T-helper 22 cell (primary cell): ENCODE measurements at places on chromosomes 16 and 17.

DNA sequence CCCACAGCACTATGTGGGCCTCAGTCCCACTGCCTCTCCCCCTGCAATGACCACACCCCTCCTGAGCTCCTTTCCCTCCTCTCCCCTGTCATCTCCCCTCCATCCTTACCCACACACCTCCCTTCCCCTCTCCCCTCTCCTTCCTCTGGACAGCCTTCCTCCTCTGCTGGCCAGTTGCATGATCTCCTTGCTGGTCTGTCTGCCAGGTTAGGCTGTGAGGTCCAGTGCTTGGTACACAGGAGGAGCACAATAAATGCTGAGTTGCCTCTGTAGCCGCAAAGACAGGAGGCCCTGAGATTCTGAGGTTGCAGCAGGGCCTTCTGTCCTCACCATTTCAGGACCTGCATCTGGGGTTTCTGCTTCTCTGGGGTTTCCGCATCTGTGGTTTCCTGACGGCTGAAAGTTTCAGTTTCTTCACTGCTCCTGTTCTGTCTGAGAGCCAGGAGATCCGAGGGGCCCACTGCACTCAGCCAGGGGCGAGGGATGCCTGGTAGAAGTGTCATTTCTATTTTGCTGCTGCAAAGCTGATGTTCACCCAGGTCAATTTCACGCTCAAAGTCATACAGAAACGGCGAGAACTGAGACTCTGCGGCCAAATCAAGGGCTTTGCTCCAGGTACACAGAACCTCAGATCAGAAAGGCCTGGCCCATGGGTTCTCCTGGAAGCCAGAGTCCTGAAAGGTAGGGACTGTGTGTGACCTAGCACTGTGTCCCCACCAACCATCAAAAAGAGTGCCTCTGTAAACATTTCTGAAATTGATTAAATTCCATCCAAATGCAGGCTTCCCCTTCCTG, 4.6 kb upstream of the SLC12A3 start:
- DNase-seq: no peak

DNA sequence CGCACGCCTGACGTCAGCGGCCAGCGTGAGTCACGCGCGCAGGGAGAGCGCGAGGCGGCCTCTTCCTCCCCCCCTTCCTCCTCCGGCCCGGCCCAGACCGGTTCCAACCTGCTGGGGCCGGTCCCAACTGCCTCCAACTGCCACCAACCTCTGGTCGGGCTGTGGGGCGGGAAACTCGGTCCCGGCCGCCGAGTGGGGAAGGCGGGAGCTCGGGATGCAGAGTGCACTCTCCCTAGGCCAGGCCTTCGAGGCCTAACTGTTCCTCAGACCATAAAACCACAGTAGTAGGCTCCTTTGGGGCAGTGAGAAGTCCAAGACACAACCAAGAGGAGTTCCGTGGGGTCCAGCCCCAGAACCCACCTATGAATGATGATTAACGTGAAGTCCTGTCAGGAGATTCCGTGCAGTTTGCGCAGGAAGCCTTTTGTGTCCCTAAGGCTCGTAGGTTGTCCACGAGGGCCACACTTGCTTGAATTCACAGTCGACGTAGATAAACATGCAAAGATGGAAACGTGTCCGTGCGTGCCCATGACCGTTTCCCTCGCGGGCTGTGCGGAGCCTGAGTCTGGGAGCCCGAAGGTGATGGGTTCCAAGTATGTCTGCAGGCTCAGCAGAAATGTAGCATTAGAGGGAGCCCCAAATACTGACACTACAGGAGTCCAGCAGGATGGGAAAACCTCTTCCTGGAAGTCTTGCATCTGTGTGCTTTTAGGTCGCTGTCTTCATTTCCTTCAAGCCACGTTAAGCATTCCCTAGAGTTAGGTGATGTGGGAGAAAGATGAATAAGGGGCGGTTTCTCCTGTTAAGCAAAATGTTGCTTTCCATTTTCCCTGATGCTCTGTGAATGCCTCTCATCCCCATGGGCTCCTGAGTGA, 647 bp downstream of the UNK start:
- no peak for DNase-seq

- DNase-seq: no peak
Measured at GRCh38 chr17:53607475-53607874, 215.3 kb upstream of the KIF2B start.

- DNase-seq: no peak
Measured at GRCh38 chr17:52995147-52995546, 827.6 kb upstream of the KIF2B start.

GRCh38 chr16:50605733-50606430, 57.7 kb downstream of the NKD1 start:
- no peak for DNase-seq

DNA sequence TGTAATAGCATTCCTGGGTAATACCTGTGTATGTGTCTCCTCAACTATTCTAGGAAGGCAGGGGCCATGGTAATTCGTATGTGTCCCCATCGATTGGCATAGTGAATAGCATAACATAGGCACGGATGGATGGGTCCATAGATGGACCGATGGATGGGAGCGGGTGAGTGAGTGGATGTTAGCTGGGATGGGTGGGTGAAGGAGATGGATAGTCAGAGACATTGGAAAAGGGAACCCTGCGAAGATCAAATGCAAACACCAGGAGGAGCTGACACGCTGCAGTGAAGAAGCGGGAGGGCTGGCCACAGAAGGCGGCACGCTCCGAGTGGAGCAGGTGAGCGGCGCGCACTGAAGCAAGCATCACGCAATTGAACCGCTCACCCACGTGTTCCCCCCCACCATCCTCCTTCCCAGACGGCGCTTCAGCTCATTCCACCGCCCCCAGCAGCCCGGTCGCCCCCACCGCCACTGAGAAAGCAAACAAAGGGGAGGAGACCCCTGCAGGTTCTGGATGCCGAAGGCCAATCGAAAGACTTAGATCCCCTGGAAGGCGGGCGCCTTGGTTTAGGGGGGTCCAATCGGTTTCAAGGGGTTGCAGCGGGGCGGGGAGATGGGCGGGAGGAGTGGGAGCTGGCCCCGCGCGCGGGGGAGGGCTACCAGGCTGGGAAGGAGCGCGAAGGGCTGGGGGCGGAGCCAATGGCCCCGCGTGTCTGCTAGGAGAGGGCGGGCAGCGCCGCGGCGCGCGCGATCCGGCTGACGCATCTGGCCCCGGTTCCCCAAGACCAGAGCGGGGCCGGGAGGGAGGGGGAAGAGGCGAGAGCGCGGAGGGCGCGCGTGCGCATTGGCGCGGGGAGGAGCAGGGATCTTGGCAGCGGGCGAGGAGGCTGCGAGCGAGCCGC, at the start of gene ARRB2:
ARRB2 (plus strand) TSS at position 839 of the 899 bp plus-strand sequence. CDS start 90 bp downstream, outside the sequence.
- peak; percentile 99 for DNase-seq

GRCh38 chr17:57858838-57859237, 9.0 kb upstream of the MRPS23 start:
- DNase-seq: no peak

DNA sequence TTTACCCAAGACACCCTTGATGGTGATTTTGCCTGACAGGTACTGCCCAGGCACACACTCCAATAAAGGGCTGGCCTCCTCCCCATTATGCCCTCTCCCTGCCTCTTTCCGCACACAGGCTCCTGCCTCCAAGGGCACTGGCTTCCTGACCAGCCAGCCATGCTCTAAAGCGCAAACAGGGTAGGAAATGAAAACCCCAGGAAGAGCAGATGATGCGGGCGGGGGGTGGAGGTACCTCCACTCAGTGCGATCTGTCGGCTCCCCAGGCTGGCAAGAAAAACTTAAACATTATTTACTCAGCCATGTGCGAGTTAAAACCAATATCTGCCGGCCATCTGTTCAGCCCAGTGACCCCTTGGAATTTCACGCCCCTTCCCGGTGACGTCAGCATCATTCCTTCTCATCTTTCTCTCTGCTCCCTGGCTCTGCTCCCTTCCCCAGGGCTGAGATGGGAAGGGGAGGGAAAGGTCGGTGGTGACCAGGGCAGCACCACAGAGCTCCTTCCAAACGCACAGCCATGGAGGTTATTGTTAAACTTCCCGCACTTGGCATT, 262.5 kb downstream of the CBLN1 start:
- no peak for DNase-seq

GRCh38 chr16:10878644-10879501, 1.9 kb downstream of the CIITA start:
- no peak for DNase-seq

GRCh38 chr16:560204-560700, at the start of gene PRR35:
TSS of gene PRR35 (plus strand) at chr16:560394. CDS start at chr16:563295, 2,901 bp downstream.
- DNase-seq: no peak

GRCh38 chr17:6496116-6496481, 51.8 kb downstream of the PIMREG start:
- no peak for DNase-seq

DNA sequence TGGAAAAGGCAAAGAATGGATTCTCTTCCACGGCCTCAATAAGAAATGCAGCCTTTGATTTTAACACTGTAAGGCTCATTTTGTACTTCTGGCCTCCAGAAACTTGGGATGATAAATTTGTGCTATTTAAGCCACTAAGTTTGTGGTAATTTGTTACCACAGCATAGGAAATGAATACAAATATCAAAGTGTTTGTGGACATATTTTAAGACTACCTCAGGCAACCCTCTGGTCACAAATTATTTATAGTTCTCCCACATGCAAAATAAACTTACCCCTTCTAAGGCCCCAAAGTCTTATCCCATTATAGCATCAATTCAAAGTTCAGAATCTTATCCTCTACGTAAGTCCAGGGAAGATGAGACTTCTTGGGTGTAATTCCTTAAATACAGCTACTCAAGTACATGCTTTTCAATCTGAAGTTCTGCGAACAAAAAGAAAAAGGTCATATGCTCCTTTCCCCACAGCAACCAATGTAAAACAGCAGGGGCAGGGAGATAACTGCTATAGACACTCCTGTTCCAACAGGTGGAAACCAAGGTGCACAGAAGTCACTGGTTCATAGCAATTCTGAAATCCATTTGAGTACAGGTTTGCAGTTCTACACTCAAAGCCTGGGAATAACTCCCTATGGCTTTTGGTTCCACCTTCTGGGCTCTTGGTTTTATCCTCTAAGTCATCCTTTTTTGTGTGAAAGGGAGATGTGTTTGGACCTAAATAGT, 5.4 kb upstream of the EFCAB13 start:
- DNase-seq: no peak

GRCh38 chr16:29995324-29995910, at the start of gene HIRIP3:
TSS of gene HIRIP3 (minus strand) at chr16:29995617. CDS start at chr16:29995605, 12 bp downstream.
- peak; percentile 79 for DNase-seq

GRCh38 chr16:11632455-11632939, 35.8 kb upstream of the SNN start:
- no peak for DNase-seq

DNA sequence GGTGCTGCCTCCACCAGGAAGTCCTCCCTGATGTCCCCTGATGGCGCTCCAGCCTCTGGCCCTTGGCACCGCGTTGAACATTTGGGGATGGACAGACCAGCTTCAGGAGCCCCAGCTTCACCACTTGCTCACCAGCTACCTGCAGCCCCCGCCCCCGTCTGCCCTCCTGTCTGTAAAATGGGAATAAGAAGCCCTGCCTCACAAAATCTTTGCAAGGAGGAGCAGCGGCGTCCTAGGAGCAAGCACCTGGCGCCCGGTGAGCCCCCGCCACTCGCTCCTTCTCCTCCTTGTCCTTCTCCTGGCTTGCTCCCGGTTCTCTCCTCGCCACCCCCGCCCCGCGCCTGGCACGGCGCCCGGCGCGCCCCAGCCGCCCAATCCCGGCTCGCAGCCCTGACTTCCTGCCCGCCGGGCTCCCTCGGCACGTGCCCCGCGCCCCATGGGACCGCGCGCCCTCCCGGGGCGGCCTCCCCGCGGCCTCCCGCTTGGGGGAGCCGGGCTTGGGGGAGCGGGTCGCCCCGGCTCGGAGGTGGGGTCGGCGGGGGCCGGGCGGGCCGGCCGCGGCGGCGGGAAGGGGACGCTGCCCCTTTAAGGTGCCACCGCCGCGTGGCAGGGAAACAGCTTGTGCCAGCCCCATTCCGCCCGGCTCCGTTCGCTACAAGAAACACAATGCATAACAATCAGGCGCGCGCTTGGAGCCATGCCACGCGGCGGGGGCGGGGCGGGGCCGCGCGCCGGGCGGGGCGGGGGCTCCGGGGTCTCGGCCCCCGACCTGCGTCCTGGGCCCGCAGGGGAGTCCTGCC, 9.1 kb upstream of the PPP1R1B start:
- DNase-seq: peak; percentile 17

DNA sequence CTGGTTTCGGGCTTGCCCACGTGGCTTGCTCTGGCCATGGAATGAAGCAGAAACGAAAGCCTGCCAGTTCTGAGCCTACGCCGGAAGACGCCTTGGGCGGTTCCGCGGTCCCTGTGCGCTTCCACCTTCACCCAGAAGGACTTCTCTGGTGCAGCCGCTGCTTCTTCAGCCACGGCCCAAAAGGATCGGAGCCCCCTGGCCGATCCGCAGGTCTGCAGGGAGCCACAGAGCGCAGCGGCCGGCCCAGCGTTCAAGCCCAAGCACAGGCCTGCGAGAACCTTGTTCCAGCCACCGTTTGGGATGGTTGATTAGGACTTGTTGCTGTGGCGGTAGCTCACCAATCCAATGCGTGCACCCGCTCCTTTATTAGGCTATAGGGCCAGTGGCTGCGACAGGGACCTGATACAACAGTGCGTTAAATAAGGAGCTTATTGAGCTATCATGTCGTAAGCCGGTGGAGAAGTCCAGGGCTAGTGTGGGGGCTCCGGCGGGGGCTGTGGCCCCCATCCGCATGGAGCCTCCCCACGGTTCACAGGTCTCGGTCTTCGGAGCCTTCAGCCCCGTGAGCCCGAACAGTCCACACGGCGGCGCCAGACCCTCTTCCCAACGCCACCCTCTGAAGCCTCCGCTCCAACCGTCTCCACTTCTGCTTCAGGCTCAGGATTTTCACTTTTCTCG, 10.2 kb upstream of the MPP2 start:
- peak; percentile 34 for DNase-seq

DNA sequence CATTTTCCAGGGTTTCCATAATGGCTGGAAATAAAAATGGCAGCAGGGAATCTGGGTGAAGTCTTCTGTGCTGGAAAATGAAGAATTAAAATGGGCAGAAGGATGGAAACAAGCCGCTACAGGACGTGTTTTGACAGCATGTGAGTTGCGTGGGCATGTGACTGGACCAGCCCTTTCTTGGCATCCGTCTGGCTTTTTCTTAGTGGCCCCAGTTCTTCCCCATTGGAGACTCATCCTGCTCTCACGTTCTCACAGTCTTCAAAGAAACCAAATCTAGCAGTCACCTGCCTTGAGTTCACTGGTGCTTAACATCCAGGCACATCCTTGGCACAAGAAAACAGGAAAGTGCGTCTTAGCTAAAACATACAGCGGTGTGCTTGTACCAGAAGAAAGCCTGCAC, 180.2 kb upstream of the CACNG5 start:
- DNase-seq: no peak

- DNase-seq: no peak
Measured at GRCh38 chr17:50853781-50854180, 12.4 kb downstream of the TOB1 start.

- peak; percentile 41 for DNase-seq
Measured at GRCh38 chr17:76623271-76624146, 20.0 kb downstream of the ST6GALNAC1 start.

GRCh38 chr16:70730944-70731343, 45.1 kb upstream of the MTSS2 start:
- no peak for DNase-seq

- no peak for DNase-seq
Measured at GRCh38 chr16:60077861-60078260, 1343.7 kb upstream of the GOT2 start.
